ENCODE measurements at places on chromosomes 11 and 22.

DNA sequence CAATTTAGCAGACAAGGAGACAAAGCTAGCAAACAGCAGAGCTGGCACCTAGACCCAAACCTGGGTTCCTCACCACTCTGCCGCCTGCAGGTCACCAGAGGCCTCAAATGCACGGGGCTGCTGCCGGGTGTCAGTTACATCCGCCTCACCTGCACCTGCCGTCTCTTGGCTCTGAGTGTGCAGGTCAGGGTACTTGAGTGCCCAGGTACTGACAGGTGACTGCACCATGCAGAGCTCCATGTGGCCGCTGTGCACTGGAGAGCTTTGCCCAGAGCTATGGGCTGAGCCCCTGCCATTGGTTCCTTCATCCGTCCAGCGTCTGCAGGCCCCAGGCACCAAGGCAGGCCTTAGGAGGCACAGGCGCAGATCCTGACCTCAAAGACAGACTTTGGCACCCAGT, 35.0 kb downstream of the PDGFB start:
- no peak for DNase-seq

DNA sequence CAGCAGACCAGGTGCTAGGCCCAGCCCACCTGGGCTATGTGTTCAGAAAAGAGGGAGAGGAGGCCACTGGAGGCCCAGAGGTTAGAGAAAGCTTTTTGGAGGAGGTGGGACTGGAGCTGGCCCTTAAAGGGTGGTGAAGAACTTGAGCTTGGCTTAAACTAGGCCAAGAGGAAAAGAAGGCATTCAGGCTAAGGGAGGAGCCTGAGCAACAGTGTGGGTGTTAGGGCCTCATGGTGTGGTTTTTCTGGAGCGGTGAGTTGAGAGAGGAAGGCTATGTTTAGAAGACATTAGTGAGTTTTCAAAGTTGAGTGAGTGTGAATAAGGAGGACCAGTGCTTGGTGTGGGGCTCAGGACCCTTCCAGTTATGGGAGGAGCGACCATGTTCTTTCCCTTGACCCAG, 6.2 kb downstream of the TAF6L start:
- no peak for DNase-seq

- DNase-seq = no peak
These were observed 9.7 kb upstream of the TXNRD2 start for GRCh38 chr22:19951346-19951745.

- DNase-seq = no peak
These were observed 2.4 kb downstream of the GNB1L start for GRCh38 chr22:19852177-19852781.

- no peak for DNase-seq
These were observed 41.7 kb upstream of the AQP11 start for GRCh38 chr11:77547863-77548551.

DNA sequence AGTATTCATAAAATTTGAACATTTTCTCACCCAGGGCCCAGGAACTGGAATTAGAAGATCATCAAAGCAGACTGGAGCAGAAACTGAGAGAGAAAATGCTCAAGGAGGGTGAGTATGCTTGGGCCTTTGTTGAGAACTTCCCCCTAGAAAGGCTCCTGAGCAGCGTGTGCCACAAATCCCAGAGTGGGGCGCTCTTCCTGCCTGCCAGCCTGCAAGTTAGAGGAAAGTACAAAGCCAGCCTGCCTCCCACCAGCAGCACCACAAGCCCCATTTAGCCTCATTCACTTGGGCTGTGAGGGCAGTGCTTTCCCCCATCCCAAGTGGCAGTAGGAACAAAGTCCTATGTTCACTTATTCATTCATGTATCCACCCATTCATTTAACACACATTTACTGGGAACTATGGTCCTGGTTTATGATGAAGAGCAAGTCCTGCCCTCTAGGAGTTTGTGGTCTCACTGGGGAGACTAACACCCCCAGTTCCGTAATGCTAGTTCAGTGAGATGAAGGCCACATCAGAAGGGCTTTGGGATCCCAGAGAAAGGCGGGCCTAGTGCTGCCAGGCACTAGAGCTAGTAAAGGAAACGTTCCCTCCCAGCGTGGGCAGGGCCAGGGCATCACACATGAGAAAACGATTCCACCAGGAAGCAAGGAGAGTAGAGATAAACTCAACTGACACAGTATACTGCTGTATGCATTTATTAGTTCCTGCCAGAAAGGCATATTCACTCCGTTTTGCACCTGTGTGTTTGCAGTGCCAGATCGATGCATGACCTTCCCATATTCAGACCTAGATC, 22.4 kb upstream of the PARVA start:
- no peak for DNase-seq

- no peak for DNase-seq
These were observed 88.9 kb downstream of the MAML2 start for GRCh38 chr11:96254087-96254486.

GRCh38 chr11:66006891-66007176, 4.5 kb downstream of the BANF1 start:
- no peak for DNase-seq

GRCh38 chr11:110833033-110833484, 120.8 kb upstream of the ARHGAP20 start:
- DNase-seq = no peak

DNA sequence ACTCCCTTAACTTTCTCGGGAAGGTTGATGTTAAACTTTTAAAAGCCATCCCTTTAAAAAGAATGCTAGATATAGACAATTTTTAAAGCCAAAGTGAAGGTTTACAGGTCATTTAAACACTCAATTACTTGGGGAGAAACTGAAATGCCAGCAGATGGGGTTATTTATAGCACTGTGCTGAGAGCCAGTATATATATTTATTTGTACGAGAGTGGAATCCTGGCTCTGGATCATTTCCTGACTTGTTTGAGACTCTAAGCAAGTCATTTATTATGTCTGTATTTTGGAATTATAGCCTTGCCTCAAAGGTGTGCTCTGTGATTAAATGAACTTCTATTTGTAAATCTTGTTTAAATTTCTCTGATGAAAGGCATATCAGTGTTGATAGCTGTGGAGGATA, 6.8 kb upstream of the ZBED5 start:
- DNase-seq = no peak

DNA sequence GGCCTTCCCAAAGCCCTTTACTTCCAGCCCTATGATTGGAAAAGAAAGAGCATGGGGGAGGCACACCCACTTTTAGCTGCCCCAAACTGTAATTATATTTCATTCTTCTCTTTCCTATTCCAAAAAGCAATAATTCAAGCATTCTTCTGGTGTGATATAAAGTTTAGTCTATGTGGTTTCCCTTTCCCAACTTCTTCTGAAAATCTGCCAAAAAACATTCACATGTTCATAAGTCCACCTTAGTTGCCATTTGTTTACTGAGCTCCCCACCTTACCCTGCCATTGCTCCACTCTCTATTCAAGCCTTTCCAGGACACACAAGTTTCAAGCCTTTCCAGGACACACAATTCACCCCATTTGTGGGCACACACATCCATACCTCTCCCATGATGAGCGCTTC, 111.6 kb upstream of the BMAL1 start:
- DNase-seq = no peak

GRCh38 chr11:70364745-70365543, 33.4 kb upstream of the CTTN start:
- no peak for DNase-seq

DNA sequence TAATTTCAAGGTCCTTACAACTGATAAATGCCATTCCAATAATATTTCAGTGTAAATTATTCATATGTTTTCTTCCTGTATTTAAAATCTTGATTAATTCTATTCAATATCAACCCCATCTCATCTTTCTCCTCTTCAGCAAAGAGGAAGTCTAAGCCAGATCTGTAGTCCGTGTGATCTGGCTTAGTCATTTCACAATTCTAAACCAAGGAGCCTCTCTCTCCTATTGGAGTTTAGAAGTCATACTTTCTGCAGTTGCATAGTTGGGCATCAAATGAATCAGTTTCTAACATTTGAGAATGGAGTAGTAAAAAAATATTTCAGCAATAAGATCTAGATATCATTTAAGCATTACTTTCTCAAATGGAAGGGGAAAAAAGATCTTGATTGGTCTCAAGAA, 354.9 kb downstream of the JRKL start:
- no peak for DNase-seq

- DNase-seq = no peak
These were observed 88.5 kb downstream of the TENM4 start for GRCh38 chr11:79352349-79352703.

DNA sequence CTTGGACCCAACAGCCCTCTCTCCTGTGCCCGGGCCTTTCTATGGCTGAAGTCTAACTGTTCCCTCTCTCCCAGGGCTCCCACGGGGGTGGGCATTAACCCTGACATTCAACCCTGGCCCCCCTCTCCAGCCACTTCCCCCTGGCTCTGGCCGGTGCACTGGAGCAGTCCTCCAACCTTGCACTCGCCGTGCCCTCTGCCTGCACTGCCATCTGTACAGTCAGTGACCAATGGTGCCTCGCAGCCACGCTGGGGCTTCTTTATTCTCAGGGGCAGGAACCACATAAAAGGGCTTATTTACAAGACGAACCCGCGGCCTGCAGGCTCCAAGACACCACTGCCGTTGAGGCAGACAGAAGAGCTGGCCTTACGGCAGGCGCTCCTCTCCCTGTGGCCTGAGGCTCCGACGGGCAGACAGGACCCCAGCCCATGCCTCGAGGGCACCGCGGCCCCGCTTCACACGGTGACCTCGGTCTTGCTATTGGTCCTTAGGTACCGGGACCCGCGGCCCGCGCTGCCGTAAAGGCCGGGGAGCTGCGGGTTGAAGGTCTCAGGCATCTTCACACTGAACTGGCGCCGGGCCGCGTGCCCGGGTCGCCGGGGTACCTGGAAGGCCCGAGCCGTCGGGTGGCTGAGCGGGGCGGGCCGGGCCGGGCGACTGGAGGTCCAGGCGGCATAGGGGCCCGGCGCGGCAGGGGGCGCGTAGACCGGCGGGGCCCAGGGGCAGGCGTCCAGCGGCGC, 5.4 kb downstream of the SHISA8 start:
- DNase-seq = no peak

DNA sequence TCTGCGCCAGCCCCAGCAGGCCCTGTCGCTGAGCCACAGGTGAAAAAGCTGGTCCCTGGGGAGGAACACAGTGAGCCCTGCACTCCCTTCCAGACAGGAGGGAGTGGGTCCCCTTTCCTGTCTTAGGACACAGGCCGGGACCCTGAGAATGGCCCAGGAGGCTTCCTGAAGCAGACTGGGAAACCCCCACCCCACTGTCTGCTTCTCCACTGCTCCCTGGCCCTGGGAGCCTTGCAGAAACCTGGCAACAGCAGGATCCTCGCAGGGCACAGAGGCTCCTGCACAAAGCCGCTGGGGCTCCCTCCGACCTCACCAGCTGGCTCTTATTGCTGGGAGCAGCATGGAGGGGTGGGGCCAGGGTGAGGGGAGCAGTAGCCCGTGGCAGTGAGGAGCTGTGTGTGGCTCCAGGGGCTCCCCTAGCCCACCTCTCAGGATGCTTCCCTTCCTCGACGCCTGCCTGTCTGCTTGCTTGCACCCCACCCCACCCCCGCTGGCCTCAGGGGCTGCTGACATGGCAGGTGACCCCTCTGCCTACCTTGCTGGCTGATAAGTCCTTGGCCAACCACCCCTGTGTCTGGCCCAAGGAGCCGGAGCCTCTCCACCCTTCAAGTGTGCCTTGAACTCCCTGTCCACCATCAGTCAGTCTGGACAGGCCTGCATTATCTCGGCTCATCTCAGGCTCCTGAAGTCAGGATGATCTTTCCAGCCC, 72.1 kb upstream of the KCNQ1OT1 start:
- DNase-seq = peak; percentile 26

GRCh38 chr11:68212421-68213134, 518 bp downstream of the KMT5B start:
- peak; percentile 81 for DNase-seq

GRCh38 chr11:33052231-33052630, 12.9 kb downstream of the TCP11L1 start:
- DNase-seq = no peak

GRCh38 chr11:132712466-132712865, 819.8 kb downstream of the OPCML start:
- DNase-seq = no peak

DNA sequence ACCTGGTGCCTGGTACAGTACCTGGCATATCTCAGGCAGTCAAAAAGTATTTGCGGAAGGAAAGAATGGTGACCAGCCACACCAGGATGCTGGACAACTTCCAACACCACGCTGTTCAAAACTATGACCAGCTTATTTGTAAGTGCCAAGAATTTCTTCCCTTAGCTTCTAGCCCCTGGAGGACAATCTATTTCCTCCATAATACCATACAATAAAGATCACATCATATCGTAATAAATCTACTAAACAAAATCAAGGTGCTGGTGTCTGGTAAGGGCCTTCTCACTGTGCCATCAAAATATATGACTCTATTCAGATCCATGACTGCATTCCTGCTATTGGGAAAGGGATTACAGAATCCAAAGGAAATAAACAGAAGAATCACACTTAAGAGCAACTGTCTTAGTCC, 51.5 kb downstream of the ALG9 start:
- no peak for DNase-seq

- DNase-seq = no peak
These were observed 116.8 kb downstream of the ZBTB16 start for GRCh38 chr11:114176321-114176720.

DNA sequence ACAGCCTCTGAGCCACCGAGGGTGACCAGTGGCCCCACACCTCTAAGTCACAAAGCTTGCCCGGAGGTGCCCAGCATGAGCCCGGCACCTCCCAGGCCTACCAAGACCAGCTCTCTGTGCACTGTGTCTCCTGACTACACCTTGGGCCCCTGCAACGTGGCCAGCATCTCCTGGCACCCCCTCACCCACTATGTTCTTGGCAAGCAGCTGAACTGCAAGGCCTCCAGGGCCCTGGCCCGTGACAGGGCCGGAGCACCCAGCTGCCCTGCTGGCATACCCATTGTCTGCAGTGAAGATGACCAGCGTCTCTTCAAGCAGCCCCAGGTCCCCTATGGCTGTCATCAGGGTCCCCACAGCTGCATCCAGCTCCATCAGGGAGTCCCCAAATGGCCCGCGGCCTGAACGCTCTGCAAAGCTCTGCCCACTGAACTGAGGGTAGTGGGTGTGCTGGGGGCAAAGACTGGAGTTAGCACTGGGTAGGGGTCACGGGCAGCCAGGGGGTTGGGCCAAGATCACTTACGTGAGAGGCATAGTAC, 1.6 kb downstream of the ARSA start:
- DNase-seq = no peak

DNA sequence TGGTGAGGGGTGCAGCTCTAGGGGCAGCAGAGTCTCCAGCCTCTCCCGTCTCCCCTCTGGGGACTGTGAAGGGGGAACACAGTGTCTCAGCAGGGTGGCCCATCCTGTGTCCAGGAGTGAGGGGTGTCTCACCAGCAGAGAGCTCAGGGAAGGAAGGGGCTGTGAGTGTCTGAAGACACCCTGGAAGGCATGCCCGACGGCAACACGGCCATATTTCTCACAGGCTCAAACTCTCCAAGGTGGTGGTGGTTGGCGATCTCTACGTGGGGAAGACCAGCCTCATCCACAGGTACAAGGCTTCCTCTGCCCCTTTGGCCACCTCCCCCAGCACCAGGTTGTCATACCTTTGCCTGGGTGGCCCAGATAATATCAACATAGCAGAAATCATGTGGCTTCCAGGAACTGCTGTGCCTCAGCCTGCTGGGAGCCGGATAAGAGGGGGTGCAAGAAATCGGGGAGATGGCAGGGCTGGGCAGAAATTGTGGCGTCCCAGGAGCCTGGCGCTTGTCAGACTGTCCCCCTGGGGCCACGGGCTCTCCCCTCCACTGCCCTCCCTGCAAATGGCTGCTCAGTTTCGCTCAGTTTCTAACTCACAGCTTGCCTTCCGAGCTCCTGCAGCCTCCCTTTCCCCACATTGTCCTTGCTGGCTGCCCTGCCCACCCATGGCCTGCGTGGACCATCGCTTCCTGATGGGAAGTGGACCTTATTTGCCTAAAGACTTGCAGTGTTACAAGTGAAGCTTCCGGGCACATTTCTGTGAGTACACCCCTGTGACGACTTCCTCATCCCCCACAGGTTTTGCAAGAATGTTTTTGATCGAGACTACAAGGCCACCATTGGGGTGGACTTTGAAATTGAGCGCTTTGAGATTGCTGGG, 7.2 kb downstream of the RAB36 start:
- no peak for DNase-seq
